Esophagus mucosa (tissue), 1 donor: ENCODE measurements at places on chromosomes 2 and 18. TPM values are rescaled to one million over a fixed set of nuclear protein-coding genes. Genes with fewer than 3 reads are reported as not detected.
A peak's percentile ranks its signal among the peaks of the same experiment; 100 is the strongest.

DNA sequence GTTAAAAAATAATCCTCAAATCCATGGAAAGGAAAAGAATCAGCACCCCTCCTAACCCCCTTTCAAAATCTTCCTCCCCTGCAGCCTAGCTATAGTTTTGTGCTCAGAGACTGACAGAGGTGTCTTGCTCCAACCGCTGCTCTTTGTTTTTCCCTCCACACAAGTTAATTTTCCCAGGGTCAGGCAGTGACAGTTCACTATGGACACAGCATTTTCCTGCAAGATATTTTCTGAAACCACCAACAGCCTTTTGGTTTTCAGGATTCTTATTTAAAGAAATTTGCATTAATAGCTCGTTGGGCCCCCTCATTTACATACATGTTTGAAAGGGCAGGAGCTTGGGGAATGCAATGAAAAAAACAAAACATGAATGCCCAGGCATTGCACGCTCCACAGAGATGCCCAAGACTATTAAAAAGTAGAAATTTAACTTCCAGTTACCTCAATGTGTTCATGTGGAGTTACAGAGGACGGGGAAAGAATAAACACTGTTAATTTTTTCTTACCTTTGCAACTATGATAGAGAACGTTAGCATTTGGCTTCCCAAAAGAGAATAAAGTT lies 71.4 kb upstream of the CXCR4 start:
- no peak for ATAC-seq

DNA sequence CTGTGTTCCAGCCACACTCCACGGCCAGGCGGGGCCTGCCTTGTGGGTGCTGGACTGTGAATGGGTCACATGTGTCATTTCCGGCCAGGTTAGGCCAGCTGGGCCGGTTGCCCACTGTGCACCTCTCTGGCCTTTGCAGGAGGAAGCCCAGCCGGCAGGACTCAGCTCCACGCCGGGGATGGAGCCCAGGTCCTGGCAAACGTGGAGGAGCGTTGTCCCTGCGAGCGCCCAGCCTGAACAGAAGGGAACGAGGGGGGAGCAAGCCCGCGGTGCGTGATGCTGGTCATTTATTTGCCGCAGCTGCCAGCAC lies 152.9 kb downstream of the PXDN start:
- peak; percentile 10 for ATAC-seq

DNA sequence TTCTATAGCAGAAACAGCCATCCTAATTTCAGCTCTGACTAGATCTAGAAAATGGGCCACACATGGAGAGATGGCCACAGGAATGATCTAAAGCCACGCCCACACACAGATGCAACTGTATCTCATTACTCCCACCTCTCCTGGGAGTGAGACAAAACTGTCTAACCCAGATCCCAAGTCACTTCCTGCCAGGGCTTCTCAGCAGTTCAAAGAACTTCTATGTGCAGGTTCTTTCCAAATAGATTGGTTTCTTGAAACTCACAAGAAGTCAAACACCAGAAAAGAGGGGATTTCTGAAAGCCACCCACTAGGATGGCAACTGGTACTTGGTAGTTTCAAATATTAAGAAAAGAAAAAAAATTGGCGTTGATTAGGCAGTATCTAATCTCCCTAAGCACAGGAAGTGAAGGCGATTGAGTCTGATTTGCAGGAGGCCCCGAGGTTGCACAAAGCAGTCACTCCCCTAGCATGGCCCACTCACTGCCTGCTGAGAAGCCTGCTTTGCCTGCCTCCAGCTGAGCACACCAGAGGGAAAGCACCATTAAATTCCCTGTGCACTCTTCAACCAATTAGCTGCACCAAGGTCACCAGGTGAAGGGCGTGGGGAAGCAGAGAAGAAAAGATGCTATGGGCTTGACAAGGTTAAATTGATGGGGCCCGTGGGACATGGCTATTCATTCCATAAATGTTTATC lies 51.1 kb downstream of the PAPOLG start:
- peak; percentile 30 for ATAC-seq

DNA sequence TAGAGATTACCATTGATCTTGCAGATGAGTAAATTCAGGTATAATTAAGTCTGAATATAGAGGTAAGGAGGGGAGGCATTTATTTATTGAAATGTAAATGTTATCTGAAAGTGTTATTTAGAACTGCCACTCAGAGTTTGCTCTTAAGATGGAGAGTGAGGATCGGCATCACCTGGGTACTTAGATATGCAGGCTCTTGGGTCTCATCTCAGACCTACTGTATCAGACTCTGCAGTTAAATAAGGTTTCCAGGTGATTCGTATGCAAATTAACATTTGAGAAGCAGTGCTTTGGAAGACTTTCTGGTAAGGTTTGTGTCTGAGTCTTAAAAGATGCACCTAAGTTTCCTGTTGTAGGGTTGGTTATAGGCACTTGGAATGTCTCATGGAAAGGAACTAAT lies 9.2 kb downstream of the HTR2B start:
- ATAC-seq: no peak

- no peak for ATAC-seq
Observed at GRCh38 chr2:30428827-30429461, 18.1 kb upstream of the LCLAT1 start.

DNA sequence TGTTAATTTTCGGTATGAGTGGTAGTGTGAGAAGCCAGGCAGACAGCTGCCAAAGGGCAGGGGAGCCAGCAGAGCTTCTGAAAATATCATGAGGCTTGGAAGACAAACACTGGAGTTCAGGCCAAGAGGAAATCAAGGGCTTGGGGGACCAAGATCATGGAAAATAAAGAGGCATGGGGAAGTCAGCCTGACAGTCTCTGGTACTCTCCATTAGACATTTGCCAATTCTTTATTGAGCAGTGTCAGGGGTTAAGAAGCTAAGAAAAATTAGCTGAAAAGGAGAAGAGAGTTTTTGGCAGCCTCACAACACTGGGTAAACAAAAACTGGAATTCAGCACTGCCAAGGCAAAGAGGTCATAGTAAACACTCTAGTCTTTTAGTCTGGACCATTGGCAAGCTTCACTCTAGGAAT lies 612.7 kb downstream of the EPHA4 start:
- ATAC-seq: no peak

GRCh38 chr2:86617153-86617552 lies 6.5 kb downstream of the RNF103 start:
- ATAC-seq: no peak

DNA sequence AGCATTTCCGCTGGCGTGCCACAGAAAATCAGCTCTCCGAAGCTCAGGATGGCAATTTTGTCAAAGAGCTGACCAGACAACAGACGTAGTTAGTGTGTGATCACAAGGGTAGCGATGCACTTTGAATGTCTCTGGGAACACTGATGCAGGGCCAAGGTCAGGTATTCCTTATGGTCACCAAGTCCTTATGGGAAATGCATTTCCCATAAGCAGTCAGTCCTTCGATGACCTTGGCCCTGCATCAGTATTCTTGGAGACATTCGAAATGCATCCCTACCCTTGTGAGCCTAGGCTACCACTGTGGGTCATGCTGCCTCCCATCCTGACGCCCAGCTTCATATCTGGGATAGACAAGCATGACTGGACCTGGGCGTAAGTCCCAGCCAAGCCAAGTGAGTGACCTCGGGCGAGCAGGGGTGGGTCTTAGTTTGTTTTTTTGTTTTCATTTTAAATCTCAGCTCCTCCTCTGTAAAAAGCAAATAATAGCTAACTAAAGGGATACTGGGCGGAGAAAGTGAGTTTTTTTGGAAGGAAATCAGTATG lies 13.6 kb downstream of the ABCG5 start:
- no peak for ATAC-seq

DNA sequence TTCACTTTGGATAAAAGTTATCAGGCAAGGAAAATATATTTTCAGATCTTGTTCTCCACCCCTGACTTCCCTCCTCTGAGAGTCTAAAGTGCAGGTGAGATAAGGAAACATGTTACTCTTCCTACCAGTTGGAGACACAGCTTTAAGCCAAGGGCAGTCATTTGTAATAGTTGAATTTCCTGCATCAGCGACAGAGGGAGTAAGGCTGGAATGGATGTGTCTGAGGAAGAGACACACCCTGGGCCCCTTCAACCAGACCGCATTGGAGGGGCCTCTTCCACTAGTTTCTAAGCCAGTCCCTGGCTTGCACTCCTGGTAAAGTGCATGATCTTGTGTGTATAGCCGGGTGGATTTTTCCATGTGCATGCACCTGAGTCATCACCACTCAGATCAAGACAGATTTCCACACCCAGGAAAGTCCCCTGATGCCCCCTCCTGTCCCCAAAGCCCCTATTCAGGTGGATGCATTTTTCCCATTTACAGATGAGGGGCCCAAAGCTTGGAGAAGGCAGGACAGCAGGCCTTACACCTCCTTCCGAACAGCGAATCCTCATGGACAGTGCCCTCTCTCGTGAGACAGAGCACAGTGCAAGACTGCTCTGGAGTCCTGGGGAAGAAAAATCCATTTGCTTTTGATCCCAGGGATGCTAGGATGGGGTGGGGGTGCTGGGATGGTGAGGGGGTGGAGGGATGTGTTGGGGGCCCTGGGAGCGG lies 66.7 kb upstream of the SH3RF3 start:
- ATAC-seq: no peak

GRCh38 chr2:99980176-99980575 lies 162.2 kb downstream of the AFF3 start:
- no peak for ATAC-seq

- no peak for ATAC-seq
Observed at GRCh38 chr18:72940986-72941385, 73.2 kb upstream of the NETO1 start.

DNA sequence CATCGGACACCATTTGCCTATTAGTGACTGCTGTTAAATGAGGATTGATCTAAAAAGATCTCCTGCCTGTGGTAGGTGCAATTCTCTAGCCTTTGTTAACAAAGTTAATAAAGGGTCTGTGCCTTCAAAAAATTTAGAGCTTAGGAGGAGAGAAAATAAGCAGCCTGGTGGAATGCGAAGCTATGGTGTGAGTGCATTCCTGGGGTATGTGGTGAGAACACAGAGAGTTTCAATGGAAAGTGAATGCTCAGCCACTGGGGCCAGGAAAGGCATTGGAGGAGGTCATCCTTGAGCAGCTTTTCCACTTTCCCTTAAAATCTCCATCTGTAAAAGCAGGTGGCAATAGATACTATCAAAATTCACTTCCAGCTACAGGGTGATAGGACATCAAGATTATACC lies 331.2 kb upstream of the LRATD1 start:
- no peak for ATAC-seq

- ATAC-seq: no peak
Observed at GRCh38 chr18:30582078-30582477, 460.5 kb downstream of the DSC3 start.

DNA sequence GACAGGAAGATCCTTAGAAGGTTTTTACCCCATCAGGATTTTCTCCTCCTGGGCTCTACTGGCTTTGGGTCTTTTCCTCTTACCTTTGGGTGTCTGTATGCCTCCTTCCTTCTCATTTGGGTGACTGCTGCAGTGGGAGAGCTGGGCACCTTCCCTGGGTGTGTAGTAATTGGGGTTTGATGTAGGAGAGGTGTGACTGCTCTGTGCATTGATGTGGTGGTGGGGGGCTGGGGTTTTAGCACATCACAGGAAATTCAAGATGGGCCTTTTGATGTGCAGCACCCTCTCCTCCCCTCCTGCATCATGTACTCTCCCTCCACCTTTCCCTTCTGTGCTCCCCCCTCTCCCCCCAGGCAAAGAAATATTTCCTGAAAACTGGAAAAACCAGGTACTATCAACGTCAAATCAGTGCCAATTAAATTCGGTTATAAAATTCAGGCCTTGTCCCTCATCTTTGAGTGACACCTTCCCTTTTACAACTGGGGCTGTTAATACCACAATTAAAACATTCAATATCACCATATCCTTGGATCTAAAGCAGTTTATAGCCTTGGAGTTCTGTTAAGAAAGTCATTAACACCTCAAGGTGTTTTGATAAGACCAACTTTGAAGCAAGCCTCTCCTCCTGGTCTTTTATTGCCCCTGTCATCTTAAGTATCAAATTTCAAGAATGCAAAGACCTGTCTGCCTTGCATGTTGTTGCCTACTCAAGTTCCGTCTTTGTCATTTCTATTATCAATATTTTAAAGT lies 23.3 kb downstream of the EDAR start:
- ATAC-seq: no peak

GRCh38 chr2:149076863-149077412 lies 38.4 kb downstream of the LYPD6B start:
- no peak for ATAC-seq

Gene NAT8
- total RNA-seq: not detected

Gene CHRND
- not detected for total RNA-seq

Gene MC4R
- not detected for total RNA-seq

Gene NXPH2
- not detected for total RNA-seq
